ENCODE measurements at places on chromosomes 3 and 15.

- no peak for DNase-seq
These were observed 16.7 kb upstream of the CPA3 start for GRCh38 chr3:148848410-148848809.

DNA sequence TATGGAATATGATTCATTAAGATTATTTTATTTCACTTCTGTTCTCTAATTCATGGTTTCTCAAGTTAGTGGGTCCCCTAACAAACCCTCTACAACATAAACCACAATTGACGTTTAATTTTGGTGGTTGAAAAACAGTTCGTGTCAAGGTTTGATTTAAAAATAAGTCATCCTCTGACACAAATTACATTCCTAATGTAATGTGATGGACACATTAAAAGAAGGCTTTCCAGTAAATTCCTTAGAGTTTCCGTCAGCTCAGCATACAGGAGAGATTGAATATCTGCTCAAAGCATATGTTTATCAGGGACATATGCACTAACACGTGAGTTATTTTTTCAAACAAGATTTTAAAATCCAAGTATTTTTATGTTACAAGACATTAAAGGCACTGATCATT, 626.5 kb upstream of the ADAMTS9 start:
- no peak for DNase-seq

DNA sequence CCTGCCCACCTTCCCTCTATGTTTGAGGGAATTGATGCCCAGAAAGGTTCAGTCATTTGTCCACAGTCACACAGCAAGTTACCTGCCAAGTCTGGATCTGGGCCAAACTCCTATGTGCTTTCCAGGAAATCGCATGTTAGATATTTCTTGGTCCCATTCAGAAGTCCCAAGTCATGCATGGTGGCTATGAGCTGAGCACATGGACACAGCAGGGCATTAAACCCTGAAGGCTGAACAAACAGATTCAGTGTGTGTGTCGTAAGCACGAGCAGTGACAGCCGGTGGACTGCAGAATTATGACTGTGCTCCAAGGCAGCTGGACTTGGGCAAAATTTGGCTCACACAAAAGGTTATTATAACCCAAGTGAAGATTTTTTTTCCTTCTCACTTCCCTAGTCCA, 11.4 kb upstream of the SLC6A6 start:
- DNase-seq = no peak

GRCh38 chr15:61083081-61083787, 145.9 kb downstream of the RORA start:
- no peak for DNase-seq

DNA sequence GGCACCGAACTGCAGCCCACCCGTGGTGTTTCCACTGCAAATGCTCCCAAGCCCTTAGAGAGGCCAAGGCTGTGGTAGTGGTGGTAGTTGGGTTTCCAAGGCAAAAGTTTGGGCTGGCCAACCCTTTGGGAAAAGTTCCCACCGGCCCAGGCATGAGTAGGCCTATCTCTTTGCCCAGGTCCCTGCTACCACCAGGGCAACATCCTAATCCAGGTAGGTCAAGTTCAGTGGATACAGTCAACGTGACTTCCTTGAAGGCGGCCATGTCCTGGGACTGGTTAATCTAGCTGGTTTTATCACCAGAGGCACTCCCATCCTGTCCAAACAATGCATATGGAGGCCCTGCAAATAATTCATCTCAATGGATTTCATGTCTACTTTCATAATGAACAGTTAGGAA, 1.6 kb upstream of the ONECUT1 start:
- no peak for DNase-seq
